Bronchial epithelial cell (primary cell): ENCODE measurements at places on chromosomes 2 and 18. TPM values are rescaled to one million over a fixed set of nuclear protein-coding genes. Genes with fewer than 3 reads are reported as not detected.

KDSR gene
- total RNA-seq: 18.4 and 40.5 TPM in 2 replicates

RAB31 gene
- total RNA-seq: 47.7 and 48.5 TPM in 2 replicates

- DNase-seq: no peak
Measured at GRCh38 chr2:39283561-39283960, 39.8 kb upstream of the CDKL4 start.

- no peak for DNase-seq
Measured at GRCh38 chr2:236956031-236956618, 129.6 kb upstream of the COPS8 start.

DNA sequence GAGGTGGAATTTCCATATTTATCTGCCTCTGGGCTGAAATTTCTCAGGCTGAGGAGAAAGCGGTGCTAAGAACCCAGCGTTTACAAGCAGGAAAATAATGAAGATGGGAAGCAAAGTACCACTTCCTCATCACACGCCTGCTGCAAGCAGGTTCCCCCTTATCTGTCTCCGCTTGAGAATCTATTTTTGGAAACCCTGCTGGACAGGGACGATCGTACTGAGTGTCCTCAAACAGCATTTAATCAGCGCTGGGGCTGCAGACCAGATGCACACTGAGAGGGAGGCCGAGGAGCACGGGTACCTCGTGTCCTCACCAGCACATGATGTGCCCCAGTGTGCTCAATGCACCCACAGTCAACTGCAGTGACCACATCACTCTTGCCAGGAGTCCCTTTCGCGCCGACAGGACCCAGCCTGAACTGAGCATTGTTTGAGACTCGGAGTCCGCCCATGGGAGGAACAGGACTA is 160.4 kb downstream of the HDAC4 start:
- DNase-seq: no peak

- no peak for DNase-seq
Measured at GRCh38 chr2:43027097-43027873, 199.1 kb downstream of the ZFP36L2 start.
